Endothelial cell of umbilical vein (primary cell): ENCODE measurements at places on chromosomes 7 and 10. TPM values are rescaled to one million over a fixed set of nuclear protein-coding genes. Genes with fewer than 3 reads are reported as not detected.

Gene MINDY4
- total RNA-seq: 4.7 and 5.2 TPM in 2 replicates

Gene GBX1
- not detected in 2 replicates for total RNA-seq

Gene GJD4
- not detected in 2 replicates for total RNA-seq

Gene ADRB1
- 0.97 and 1.8 TPM in 2 replicates for total RNA-seq

Gene CYP3A4
- total RNA-seq: not detected in 2 replicates

Gene COBL
- 0.07 and 0.11 TPM in 2 replicates for total RNA-seq

Gene SLC13A4
- not detected in 2 replicates for total RNA-seq

Gene OR9A2
- total RNA-seq: not detected in 2 replicates

Gene CXCL12
- total RNA-seq: 0.88 and 1.4 TPM in 2 replicates

Gene CC2D2B
- total RNA-seq: 0.53 and 1.2 TPM in 2 replicates

Gene ADAM12
- total RNA-seq: 0.33 and 0.37 TPM in 2 replicates

Gene ANKRD2
- 1.6 and 2.3 TPM in 2 replicates for total RNA-seq

Gene FBH1
- total RNA-seq: 86.1 and 97.0 TPM in 2 replicates

Gene H2BK1
- total RNA-seq: not detected in 2 replicates

Gene GNGT1
- total RNA-seq: not detected in 2 replicates

Gene VWC2
- not detected in 2 replicates for total RNA-seq

Gene SEMA3A
- total RNA-seq: 1.2 and 1.7 TPM in 2 replicates

Gene FRMD4A
- 148 and 155 TPM in 2 replicates for total RNA-seq

Gene LEP
- total RNA-seq: not detected in 2 replicates

Gene ANXA8
- not detected in 2 replicates for total RNA-seq

Gene SPDYE9
- total RNA-seq: not detected in 2 replicates

Gene CPA4
- total RNA-seq: not detected in 2 replicates

Gene HABP2
- not detected in 2 replicates for total RNA-seq

Gene PIP
- total RNA-seq: not detected in 2 replicates

Gene UPK3B
- total RNA-seq: 0.77 and 0.97 TPM in 2 replicates

Gene PLAC9
- total RNA-seq: 1.7 and 2.1 TPM in 2 replicates

Gene TMEM176B
- not detected in 2 replicates for total RNA-seq

Gene CTTNBP2
- total RNA-seq: 0.25 and 0.35 TPM in 2 replicates
